ENCODE measurements at places on chromosomes 13 and 19.

DNA sequence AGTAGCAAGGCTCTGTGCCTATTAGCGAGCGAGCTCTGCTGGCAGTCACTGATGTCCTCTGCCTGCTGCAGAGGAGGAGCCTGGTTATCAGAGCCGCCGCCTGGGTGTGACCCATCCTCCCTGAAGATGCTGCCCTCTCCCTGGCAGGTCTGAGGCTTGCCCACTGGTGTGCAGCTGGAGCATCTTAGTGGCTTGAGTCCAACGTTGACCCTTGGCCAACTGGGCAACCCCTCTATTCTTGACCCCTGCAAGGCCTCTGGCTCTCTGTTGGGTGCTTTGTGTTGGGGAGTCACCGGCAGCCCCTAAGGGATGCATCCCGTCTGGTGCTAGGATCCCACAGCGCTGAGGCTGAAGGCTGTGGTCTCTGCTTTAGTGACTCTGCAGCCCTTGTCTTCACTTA is 277.9 kb upstream of the SOX1 start:
- no peak for DNase-seq

GRCh38 chr19:15815306-15815705 is at the start of gene OR10H1:
Gene OR10H1 (minus strand): TSS chr19:15815664. CDS start chr19:15808037, 7,627 bp downstream.
- DNase-seq: no peak

GRCh38 chr19:55673889-55674288 is 1.1 kb upstream of the EPN1 start:
- DNase-seq: no peak

GRCh38 chr19:33161201-33161600 is 29.3 kb downstream of the WDR88 start:
- DNase-seq: no peak

All from activated naive CD4-positive, alpha-beta T cell treated with Interleukin-2 at 50 U/mL for 16 hours (primary cell).